Ammon's horn (tissue), 1 donor: ENCODE measurements at places on chromosomes 4 and X.

- DNase-seq, result no peak
Measured at GRCh38 chr4:34464196-34464595, 1780.1 kb downstream of the ARAP2 start.

DNA sequence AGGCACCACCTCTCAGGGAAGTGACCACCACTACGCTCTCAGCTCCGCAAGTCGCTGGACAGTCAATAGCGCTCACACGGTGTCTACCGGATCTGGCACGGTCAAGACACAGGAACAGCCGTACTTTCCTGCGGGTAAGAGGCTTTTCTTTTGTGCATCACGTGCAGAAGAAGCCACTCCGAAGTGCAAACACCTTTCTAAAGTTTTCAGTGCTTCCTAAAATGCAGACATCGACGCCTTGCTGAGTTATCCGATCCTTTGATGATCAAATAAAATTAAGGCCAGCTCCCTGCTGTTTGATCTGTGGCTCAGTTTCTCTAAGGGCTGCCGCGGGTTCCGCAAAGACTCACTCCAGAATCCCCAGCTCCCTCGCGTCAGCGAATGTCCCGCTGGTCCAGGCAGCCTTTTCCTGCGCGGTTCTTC lies 71.8 kb downstream of the FBXO8 start:
- no peak for DNase-seq

- DNase-seq, result no peak
Measured at GRCh38 chr4:26139310-26139924, 181.4 kb upstream of the RBPJ start.

- no peak for DNase-seq
Measured at GRCh38 chrX:109614951-109615350, 10.0 kb downstream of the KCNE5 start.

GRCh38 chr4:13267091-13267490 lies 217.0 kb downstream of the RAB28 start:
- no peak for DNase-seq
